SHP77 treated with DMSO at 0.1 percent for 48 hours (cell line): ENCODE measurements at places on chromosomes 4 and X.

DNA sequence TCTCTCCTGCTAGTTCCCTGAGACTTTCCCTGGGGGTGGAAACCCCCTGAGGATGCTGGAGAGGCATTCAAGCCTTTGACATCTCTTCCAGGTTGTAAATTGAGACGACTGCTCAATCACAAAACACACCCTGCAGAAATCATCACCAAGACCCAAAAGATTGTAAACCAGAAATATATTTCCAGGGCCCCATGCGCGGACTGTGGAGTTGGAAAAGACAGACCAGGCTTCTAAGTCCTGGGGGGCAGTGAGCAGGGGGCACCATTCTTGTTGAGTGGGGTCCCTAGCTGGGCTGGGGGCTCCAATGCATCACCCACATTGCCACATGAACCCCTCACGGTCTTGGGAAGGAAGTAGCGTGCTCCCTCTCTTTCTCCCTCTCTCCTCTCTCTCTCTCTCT is 87.9 kb upstream of the C4orf50 start:
- DNase-seq: no peak

DNA sequence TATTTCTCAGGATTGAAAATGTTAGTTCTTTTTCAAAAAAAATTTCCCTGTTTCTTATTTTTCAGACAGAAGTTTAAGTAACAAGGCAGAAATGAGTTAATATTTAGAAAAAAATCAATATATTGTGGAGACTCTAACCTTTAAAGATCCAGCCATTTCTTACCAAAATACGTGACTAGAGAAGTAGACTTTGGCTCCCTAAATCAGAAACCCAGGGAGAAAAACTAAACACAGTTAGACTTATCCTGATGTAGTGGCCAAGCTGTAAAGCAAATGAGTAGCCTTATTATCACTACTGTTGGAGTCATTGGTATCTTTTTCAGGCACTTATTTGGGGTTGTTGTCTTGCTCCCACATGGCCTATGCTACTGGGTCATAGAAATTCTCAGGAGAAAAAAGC is 1556.4 kb upstream of the ADGRL3 start:
- DNase-seq: no peak

GRCh38 chr4:181085557-181085956 is 1157.6 kb upstream of the TENM3 start:
- no peak for DNase-seq

DNA sequence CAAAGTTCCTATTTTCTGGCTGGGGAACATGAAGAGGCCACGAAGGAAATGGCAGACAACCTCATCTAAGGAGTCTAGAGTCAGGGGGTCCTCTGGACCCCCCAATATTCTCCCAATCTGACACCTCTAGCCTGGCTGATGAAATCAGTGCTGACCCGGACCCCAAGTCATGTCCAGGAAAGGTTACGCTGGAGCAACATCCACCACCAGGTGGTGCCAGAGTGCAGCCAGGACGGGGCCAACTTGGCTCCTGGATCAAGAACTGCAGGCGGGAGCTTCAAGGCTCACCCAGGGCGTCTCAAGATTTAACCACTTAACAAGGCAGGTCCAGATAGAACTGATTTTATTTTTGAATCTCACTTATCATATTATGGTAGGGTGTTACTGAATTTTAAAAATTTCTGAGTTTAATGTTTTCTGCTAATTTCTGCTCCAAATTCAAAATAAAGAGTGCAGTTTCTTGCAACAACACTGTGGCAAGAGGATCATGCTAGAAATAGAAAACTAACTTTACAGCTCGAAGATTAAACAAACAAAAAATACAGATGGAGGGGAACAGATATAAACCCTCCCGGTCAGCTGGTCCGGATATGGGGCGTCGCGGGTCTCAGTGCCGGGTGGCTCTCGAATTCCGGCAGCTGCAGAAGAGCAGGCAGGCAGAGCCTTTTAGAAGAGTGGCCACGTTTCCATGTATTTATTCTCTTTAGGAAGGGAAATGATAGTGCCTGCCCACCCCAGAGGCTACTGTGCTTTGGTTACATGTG is 135.5 kb downstream of the AFAP1 start:
- DNase-seq: no peak

DNA sequence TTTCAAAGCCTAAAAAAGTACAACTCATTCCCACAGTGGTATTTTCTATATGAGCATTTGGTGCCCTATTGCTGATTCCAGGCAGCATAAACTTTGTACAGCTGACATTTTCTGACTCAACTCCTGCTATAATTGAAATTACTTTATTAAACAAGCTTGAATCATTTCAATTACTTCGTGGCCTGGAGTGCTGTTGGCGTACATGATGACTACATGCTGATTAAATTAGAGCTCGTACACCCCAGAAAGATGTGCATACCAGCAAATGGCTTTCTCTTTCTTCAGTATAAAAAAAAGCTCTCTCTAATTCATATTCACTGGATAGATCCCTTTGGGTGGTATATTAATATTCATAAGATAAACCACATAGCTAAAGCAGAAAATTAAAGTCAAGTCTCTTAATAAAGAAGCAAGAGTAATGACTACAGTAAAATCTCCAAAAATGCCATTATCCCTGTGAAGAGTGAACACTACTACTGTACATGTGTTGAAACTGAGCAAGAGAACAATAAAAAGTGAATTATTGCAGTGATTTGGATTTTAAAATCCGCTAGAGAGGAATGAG is 245.0 kb upstream of the IGFBP7 start:
- DNase-seq: no peak
